ENCODE measurements at places on chromosomes 13 and 19.

DNA sequence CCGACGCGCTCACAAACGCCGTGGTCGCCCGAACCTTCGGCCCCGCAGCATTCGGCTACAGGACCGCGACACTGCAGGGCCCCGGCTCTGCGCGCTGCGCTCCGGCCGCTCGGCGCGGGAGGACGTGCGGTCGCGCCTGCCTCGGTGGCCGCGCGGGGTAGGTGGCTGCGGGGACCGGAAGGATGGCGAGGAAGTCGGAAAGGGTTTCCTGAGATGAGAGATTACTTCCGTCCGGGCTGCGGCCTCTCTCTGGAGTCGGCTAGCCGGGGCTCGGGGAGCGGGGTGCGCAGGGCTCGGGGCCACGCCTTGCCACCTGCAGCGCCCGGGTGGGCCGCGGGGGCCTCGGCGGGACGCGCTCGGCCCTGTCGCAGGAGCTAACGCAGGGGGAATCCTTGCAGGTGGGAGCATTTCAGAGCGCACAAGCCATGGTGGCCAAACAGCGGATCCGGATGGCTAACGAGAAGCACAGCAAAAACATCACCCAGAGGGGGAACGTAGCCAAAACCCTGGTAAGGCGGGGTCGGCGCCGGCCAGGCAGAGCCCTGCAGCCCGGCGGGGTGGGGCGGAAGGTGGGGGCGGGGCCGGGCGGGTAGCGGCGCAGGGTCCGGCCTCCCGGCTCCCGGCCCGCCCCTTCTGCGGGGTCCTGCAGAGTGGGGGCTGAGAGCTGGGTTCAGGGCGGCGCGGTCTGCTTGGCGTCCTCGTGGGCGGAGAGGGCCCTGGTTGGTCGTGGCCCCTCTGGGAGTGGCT lies at the start of gene SERP2:
TSS of gene SERP2 (plus strand) at position 224 of the 747 bp plus-strand sequence. CDS start at position 426, 202 bp downstream.
- DNase-seq: no peak

- DNase-seq: no peak
These were observed 30.7 kb downstream of the LMO7 start for GRCh38 chr13:75666646-75667351.

DNA sequence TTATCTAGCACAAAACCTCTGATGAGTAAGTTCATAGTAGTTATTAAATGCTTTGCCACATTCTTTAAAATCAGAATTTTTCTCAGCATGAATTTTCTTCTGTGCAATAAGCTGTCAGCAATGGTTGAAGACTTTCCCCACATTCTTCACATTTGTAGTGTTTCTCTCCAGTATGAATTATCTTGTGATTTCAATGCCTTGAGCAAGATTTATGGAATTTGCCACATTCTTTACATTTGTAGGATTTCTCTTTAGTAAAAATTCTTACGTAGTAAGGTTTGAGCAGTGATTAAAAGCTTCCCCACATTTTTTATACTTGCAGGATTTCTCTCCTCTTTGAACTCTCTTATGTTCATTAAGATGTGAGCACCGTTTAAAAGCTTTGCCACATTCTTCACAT lies 33.6 kb downstream of the ZNF682 start:
- DNase-seq: no peak

- DNase-seq: no peak
These were observed 43.9 kb upstream of the C1QTNF9B start for GRCh38 chr13:23941211-23941610.

GRCh38 chr13:20369886-20370361 lies 137.8 kb upstream of the GJB6 start:
- no peak for DNase-seq

DNA sequence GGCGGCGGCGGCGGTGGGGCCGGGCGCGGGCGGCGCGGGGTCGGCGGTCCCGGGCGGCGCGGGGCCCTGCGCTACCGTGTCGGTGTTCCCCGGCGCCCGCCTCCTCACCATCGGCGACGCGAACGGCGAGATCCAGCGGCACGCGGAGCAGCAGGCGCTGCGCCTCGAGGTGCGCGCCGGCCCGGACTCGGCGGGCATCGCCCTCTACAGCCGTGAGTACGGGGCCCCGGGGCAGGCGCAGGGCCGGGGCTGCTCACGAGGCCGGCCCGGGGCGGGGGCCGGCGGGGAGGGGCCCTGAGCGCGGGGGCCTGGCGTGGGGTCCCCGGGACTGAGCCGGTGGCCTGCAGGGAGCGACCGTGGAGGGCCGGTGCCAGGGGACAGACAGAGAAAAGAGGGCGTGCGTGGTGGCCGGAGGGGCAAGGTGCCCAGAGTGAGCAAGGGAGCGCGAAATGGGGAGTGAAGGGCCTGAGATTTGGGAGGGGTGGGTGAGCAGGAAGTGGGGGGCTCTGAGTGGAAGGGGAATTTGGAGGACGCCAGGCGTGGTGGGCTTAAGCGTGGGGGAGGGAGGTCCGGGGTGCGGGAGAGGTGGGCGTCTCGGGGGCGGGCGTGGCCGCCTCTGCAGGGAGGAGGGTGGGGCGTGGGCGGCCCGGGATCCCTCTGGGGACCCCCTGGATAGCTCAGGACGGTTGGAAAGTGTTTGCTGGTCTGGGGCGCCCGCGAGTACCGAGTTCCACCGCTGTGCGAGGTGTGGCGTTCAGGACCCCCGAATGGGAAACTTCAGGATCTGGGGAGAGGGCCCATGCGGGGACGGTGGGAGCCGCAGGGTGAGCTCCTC lies 575 bp downstream of the CARM1 start:
- no peak for DNase-seq

DNA sequence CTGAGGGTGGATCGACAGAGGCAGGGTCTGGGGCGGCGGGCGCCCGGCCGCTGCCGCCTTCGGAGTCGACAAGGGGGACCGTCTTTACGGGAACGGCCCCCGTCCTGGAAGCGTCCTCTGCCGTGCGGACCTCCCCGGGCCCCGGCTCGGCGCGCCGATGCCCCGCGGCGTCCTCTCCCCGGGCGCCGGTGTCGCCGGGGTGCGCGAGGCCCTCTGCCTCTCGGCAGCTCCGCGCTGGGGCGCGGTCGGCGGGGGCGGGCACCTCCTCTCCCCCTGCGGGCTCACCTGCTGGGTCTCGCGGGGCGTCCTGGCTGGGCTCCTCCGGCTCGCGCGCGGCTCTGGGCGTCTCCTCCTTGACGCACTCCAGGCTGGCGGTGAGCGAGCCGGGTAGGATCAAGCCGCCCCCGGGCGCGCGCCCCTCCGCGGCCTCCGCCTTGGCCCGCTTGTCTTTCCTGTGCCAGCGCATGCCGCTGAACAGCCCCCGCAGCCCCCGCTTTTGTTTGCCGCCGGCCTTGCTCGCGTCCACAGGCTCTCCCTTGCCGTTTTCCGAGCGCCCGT lies 1.5 kb downstream of the AMER2 start:
- DNase-seq: no peak

DNA sequence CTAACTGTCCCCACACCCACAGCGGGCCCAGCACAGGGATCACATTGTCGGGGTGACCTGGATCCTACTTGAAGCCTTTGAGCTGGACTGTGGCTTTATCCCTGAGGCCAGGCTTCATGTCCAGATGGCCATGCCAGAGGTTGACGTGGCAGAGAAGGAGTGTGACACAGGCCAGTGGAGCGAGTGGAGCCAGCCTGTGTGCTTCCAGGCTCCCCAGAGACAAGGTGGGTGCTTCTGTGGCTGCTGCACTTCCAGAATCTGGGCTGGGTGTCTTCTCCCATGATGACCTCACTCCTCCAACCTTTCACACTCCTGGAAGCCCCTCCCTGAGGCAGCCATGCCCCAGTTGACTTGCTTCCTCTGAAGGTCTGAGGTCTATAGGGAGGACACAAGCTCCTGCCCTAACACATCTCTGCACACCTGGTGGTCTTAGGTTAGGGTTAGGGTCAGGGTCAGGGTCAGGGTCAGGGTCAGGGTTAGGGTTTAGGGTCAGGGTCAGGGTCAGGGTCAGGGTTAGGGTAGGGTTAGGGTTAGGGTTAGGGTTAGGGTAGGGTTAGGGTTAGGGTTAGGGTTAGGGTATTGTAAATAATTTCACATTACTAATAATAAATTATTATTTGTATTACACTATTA lies 13.1 kb upstream of the MZF1 start:
- no peak for DNase-seq

DNA sequence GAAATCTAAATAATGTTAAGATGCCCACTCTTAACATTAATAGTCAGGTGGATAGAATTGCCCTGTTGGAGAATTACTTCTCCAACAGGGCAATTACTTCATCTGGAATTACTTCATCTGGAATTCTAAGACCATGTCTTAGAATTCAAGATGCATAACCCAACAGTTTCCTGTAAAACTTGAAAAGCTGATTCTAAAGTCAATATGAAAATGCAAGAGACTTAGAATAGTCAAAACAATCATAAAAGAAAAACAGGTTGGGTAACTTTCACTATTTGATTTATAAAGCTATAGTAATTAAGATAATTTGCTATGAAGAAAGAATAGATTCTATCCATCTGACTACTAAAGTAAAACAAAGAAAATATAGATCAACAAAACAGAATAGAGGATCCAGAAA lies 75.2 kb downstream of the ABCC4 start:
- no peak for DNase-seq

GRCh38 chr13:112569821-112570220 lies 18.1 kb downstream of the TUBGCP3 start:
- no peak for DNase-seq

- no peak for DNase-seq
These were observed 64.3 kb downstream of the TBC1D4 start for GRCh38 chr13:75417656-75418055.

DNA sequence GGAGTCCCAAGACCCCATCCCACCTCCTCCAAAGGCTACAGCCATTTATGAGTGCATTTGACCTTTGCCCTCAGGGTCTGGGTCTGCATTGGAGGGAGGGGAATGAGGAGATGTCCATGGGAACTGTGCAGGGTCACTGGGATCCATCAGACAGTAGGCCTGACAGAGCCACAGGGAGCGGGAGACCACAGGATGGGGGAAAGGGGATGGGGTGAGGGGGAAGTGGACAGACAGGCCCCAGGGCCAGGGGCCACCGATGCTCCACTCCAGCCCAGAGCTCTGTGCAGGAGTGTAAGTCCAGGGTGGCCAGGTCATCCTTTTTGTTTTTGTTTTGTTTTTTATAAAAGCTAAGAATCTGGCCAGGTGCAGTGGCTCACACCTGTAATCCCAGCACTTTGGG lies 82.5 kb downstream of the CHST8 start:
- DNase-seq: no peak

DNA sequence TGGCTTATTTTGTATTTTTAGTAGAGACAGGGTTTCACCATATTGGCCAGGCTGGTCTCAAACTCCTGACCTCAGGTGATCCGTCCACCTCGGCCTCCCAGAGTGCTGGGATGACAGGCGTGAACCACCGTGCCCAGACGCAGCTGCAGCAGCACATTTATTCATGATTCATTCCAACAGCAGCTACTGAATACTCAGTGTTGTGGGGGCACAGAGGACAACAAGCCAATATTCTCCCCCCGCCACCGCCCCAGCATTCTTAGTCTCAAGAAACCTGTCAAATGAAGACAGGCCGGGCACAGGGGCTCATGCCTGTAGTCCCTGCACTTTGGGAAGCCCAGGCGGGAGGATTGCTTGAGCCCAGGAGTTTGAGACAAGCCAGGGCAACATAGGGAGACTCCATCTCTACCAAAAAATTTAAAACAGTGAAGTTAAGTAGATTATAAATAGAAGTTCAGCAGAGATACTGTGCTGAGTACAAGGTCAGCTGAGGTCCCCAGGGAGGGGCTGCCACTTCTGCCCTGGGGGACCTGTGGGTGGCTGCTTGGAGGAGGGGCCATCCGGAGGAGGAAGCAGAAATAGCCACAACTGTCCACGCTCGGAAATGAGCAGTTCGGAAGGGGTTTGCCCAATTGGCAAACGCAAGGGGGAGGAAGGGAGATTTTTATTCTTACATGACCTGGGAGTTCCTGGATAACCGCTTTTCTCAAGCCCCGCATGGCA lies 4.3 kb downstream of the DOT1L start:
- no peak for DNase-seq

- no peak for DNase-seq
These were observed 24.4 kb upstream of the KCTD15 start for GRCh38 chr19:33772102-33772857.

GRCh38 chr19:17618936-17619335 lies 63.5 kb downstream of the COLGALT1 start:
- DNase-seq: no peak

- DNase-seq: no peak
These were observed 67.2 kb upstream of the UBL3 start for GRCh38 chr13:29917650-29918049.

GRCh38 chr19:46298479-46299003 lies 1.7 kb downstream of the HIF3A start:
- DNase-seq: no peak

DNA sequence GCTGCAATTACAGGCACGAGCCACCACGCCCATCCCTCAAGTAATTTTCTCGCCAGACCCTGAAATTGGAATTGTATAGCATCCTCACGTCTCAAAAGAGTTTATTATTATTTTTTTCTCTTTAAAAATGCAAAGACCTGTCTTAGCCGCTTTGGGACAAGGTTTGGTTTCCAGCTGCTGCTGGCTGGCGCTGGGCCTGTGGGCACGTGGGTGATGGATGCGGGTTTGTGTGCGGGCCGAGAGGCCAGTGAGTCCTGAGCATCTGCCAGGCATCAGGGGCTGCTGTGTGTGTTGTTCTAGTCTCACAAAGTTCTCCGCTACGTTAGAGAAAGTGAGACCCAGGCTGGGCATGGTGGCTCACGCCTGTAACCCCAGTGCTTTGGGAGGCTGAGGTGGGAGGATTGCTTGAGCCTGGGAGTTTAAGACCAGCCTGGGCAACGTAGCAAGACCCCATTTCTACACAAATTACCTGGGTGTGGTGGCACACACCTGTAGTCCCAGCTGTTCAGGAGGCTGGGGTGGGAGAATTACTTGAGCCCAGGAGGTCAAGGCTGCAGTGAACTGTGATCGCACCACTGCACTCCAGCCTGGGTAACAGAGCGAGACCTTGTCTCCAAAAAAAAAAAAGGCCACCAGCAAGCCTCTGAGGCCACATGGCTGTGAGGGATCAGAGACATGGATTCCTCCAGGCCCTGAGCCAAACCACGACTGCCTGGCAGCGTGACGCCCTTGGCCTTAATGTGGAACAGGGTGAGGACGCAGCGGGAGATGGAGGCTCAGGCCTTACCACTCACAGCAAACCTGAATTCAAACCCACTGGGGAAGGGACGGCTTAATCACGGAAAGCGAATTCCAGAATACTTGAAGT lies 4.7 kb upstream of the TMPRSS9 start:
- DNase-seq: no peak

- no peak for DNase-seq
These were observed 3.8 kb downstream of the HSPBP1 start for GRCh38 chr19:55275851-55276719.

GRCh38 chr13:101298517-101298916 lies 117.8 kb downstream of the NALCN start:
- no peak for DNase-seq

GRCh38 chr13:103884101-103884723 lies 818.0 kb upstream of the SLC10A2 start:
- DNase-seq: no peak
